ENCODE measurements at places on chromosomes 7 and 10. TPM values are rescaled to one million over a fixed set of nuclear protein-coding genes. Genes with fewer than 3 reads are reported as not detected.

Gene TRPV6
- not detected for total RNA-seq

Gene CAMK1D
- 1.3 TPM for total RNA-seq

Gene CRYGN
- not detected for total RNA-seq

Gene HTR5A
- not detected for total RNA-seq

Gene PRSS2
- not detected for total RNA-seq

Gene ARHGEF35
- 0.97 TPM for total RNA-seq

Gene MYPN
- total RNA-seq, result 18.6 TPM

DNA sequence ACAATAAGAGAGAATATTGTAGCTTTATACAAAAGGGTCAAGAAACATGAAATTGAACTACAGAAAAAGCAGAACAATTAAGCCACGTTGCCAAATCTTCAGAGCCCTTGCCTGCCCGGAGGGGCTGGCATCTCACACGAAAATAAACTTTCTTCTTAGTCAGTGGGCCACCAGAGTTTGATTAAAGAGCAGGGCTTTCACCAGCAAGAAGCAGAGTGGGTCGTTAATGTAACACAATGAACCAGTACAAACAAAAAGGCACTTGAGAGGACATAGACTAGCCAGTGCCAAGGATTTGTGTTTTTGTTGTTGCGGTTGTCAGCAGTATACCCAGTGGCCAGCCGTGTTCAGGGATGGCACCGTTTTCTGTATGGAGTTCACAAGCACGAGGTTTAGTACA is 155.4 kb downstream of the NRP1 start:
- DNase-seq, result no peak

GRCh38 chr7:26423436-26423835 is 131.8 kb downstream of the SNX10 start:
- no peak for DNase-seq

DNA sequence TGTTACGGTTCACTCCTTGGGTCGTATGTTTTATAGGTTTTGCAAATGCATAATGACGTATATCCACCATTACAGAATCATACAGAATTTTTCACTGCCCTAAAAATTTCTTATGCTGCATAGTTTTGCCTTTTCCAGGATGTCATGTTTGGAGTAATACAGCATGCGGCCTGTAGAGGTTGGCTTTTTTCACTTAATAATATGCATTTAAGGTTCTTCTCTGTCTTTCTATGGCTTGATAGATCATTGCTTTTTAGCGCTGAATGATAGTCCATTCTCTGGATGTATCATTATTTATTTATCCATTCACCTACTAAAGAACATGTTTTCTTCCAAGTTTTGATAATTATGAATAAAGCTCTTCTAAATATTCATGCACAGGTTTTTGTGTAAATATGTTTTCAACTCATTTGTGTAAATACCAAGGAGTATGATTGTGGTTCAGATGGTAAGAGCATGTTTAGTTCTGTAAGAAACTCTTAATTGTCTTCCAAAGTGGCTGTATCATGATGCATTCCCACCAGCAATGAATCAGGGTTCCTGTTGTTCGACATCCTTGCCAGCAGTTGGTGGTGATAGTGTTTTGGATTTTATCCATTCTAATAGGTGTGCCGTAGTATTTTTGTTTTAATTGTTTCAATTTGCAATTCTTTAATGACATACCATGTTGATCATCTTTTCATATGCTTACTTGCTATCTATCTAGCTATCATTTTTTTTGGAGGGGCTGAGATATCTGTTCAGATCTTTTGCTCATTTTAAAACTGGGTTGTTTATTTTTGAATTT is 531.2 kb upstream of the GHITM start:
- DNase-seq, result peak; percentile 49

DNA sequence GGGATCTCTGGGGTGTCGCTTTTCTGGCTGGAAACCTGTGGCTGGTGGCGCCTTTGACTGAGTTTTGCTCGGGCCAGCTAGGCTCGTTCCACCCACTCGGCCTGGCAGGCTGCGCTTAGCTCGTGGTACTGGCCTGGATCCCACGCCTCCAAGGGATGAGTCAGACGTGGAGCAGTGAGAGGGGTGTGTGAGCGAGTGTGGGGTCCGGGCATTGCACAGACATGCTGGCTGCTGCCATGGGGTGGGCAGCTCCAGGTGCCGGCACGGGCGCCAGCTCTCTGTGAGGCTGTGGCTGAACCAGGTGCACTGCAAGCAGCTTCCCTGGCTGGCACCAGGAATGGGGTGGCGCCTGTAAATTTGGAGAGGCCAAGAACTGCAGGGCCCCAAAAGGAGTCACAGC is 63.1 kb upstream of the CACNA2D1 start:
- DNase-seq, result peak; percentile 42

- no peak for DNase-seq
Observed at GRCh38 chr10:71974489-71975021, 10.4 kb downstream of the CHST3 start.

DNA sequence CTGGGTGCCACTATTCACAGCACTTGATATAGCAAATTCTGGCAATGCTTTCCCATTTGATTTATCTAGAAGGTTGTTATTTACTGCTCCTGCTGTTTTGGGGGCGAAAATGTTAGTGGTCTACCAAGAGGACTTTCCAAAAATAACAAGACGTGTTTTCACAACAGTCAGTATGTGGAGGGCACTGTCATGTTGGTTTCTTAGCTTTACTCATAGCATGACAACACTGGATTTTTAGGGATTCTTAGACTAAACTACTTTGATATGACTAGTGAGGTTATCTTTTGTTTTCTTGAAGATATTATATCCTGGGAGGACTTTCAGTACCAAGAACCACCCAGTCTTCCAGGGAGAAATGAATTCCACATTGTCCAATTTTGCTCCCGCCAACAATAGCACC is 49.4 kb downstream of the NUDCD3 start:
- no peak for DNase-seq

DNA sequence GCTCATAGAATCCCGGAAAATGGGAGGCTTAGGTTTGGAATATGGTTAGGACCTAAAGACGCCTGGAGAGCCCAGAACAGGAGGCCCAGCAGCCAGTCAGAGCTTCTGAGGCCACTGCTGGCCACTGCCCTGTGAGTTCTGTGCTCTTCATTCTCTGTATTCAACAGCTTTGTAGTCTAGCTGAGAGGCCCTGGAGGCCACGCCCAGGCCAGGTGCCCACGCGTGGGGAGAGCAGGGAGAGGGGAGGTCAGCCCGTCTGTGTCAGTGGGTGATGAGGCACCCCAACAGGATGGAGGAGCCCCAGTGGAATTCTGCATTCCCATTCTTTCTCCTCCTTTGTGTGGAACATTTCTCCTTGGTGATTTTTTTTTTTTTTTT is 29.1 kb downstream of the IL15RA start:
- DNase-seq, result no peak

DNA sequence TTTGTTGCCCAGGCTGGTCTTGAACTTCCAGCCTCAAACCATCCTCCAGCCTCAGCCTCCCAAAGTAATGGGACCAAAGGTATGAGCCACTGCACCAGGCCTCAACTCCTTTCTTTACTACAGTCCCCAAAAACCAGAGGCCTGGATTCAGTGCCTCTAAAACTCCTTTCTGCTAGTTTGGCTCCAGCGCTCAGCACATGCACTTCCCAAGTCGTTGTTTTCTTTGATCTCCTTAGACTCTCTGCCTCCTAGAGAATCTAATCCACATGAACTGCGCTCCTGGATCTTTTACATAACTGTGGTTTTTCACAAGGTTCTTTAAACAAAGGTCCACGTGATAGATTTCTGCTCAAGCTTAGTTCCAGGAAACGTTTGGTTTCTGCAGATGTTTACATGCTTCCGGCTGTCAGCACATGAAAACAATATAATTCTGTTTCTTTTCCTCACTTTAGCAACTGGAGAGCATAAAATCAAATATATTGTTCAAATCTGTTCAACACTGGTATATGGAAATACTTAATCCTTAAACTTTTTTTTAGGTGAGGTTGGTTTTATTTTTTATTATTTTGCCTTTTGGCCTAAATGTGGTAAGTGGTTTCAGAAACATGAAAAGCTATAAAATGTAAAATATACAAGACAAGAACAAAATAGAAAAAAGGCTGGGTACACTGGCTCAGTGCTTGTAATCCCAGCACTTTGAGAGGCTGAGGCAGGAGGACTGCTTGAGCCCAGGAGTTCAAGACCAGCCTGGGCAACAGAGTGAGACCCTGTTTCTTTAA is 270.5 kb upstream of the MKLN1 start:
- DNase-seq, result peak; percentile 99

DNA sequence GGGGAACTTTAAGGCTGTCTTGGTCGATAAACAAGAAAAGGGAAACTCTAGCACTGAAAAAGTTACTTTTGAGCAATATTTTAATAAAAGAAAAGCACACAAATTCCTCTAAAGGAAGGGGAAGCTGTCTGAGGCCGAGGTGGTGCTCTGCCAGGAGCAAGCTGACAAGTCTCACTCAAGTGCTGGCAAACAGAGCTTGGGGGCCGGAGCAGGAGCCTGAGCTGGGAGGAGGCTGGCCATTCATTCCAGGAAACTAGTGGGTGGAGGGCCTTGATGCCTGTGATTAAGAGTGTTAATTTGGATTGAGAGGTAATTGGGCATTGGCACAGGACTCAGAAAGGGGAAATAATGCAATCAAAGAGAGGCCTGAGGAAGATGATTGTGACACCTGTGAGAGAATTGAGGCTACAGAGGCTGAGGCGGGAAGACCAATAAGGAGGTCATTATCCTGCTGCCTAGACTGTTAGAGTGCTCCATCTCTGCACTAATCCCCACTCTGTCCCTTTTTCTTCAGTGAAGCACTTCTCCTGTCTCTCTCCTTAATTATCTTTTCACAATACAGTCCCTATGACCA is 154.9 kb upstream of the COL1A2 start:
- no peak for DNase-seq

DNA sequence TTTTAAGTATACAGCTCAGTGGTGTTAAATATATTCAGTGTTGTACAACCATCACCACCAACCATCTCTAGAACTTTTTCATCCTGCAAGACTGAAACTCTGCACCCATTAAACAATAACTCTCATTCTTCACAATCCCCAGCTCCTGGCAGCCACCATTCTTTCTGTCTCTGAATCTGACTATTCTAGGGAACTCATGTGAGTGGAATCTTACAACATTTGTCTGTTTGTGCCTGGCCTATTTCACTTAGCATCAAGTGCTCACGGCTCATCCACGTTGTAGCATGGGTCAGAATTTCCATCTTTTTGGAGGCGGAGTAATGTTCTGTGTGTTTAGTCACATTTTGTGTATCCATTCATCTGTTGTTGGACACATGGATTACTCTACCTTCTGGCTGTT is 40.8 kb upstream of the PFKFB3 start:
- no peak for DNase-seq

- DNase-seq, result no peak
Observed at GRCh38 chr10:102418622-102419268, at the start of gene PSD. Gene PSD (minus strand): TSS chr10:102418785. CDS start chr10:102417038, 1,747 bp downstream.

DNA sequence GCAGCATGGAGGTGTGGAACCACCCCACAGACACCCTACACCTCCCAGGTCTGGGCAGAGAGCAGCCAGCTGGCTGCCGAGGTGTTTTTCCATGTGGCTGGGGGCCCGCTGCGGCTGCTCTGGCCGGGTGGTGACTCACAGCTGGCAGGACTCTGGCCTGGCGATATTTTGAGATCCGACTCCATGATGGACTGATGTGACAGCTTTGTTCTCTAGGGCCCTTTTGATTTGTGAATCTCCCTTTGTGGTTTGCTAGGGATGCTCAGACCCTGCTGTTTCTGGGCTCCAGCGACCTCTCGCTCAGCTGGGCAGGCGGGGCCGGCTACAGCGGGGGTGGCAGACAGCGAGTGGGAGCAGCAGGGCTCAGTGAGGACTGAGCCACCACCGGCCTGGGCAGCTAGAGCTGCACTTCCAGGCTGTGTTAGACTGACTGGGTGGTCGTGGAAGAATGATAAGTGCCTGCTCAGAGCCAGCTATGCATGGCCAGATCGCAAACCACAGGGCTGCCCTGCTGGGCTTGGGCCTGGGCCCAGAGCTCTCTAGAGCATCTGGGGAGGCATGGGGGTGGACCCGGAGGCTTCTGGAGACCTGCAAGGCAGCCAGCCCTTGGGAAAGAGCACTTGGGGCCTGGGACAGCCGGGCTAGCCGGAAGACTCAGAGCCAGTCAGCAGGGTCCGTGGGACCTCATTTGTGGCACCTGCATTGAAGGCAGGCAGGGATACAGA is 46.2 kb upstream of the GDF10 start:
- DNase-seq, result no peak

GRCh38 chr7:78985509-78985908 is 468.0 kb downstream of the MAGI2 start:
- no peak for DNase-seq

GRCh38 chr7:100013328-100013676 is 2.1 kb upstream of the ZKSCAN1 start:
- no peak for DNase-seq

GRCh38 chr10:4199196-4199595 is 414.2 kb upstream of the KLF6 start:
- DNase-seq, result no peak

DNA sequence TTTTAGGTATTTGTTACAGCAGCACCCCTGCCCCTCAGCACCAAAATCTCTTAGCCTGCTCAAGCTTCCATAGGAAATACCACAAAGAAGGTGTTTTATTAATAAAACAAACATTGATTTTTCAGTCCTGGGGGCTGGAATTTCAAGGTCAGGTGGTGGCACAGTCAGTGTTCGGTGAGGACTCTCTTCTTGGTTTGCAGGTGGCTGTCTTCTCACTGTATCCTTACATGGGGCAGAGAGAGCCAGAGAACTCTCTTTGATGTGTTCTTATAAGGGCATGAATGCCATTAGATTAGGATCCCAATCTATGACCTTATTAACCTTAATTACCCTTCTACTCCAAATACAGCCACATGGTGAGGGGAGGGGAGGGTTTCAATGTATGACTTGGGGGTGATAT is 112.3 kb upstream of the PFKP start:
- DNase-seq, result no peak

GRCh38 chr7:112575864-112576263 is 95.1 kb downstream of the LSMEM1 start:
- DNase-seq, result no peak

DNA sequence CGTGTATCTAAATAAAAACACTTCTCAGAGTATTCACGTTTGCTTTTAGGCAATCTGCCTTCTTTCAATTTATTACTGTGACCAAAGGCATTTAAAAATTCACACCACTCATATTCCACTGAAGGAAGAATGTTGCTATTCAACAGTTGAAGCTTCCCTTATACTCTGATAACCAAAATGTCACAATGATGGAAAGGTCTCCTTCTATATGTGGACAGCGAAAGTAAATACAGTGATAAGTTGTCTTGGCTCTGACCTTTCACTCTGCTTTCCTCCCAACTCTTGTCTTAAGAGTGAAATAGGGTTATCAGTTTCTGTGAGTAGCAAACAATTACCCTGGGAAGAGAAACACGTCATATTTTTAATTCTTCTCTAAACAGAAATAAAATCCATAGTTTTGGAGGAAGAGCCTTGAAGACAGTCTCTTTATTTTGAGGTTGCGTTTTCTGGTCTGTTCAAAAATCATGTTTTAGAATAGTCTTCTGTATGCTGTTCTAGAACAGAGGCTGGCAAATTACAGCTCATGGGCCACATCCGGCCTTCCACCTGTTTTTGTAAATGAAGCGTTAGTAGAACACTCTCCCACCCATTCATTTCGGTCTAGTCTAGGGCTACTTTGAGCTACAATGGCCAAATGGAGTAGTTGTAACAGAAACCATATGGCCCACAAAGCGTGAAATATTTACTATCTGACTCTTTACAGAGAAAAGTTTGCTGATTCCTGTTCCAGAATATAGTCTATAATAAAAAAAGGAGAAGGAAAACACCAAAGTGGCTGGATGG is 41.3 kb downstream of the ETV1 start:
- no peak for DNase-seq

All from fibroblast of villous mesenchyme (primary cell).